ENCODE measurements at places on chromosomes 2 and 18.

DNA sequence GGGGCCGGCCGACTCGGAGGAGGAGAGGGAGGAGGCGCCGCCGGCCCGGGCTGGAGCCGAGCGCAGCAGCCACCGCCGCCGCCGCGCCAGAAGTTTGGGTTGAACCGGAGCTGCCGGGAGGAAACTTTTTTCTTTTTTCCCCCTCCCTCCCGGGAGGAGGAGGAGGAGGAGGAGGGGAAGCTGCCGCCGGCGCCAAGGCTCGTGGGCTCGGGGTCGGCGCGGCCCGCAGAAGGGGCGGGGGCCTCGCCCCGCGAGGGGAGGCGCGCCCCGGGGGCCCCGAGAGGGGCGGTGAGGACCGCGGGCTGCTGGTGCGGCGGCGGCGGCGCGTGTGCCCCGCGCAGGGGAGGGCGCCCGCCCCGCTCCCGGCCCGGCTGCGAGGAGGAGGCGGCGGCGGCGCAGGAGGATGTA, 316 bp downstream of the CRIM1 start:
- no peak for DNase-seq

DNA sequence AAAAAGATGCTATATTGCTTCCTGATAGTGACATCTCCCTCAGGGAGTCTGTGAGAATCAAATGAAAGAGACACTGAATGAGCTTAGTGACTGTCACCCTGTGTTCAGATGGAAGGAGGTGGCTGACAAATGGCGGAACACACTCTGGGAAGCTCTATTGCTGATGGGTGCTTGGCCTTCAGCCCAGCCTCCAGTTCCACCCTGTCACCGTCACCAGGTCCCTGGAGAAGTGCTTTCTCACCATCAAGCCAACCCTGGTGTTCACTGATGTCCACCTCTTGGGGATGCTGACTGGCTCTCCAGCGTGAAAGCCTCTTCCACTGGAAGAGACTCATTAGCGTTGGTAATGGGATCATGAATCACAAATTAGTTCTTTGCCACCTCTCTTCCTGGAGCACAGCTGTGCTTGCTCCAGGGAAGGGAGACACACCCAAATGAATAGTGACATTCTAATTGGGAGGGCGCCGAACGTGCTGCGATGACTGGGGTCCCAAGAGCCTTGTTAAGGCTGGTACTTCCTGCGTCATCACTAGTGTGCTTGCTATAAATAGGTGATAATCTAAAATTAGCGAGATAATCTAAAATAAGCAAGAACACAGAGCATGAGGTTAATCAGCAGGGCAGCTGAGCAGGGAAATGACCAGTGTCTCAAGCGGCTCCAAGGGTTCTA, 154.0 kb downstream of the CLIP4 start:
- DNase-seq = no peak

GRCh38 chr18:53937037-53937436, 287.4 kb downstream of the MBD2 start:
- no peak for DNase-seq

- DNase-seq = no peak
These were observed 17.5 kb downstream of the NOSTRIN start for GRCh38 chr2:168819829-168820489.

GRCh38 chr2:177244244-177244771, 20.2 kb downstream of the NFE2L2 start:
- DNase-seq = no peak

GRCh38 chr2:128632501-128632800, 313.8 kb upstream of the HS6ST1 start:
- no peak for DNase-seq

- DNase-seq = no peak
These were observed 11.1 kb upstream of the AGFG1 start for GRCh38 chr2:227460833-227461232.

DNA sequence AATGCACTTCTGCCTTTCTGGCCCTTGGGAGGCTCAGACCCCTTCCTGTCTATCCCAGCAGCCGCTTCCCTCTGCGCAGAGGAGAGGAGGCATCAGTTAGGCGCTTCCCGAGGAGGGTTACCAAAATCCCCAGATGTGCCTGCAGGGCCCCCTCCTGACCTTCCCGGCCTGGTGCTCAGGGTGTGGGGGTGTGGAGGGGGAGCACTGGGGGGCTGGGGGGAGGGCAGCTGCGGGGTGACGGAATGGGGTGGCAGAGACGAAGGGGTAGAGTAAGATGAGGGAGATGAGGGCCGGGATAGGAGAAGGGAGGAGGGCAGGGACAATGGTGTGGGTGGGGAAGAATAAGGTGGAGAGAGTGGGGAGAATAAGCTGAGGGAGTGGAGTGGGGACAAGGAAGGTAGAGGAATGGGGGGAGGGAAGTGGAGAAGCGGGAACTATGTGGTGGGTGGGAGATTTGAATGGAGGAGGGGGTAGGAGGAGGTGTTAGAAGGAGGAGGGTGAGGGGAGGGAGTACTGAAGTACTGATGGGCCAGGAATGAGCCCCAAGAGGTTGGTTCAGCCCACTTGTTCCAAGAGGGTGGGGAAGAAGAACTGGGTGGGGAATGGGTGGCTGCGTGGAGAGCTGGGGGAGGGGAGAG, 6.5 kb upstream of the ZAP70 start:
- no peak for DNase-seq

- peak; percentile 44 for DNase-seq
These were observed 100.0 kb downstream of the BAZ2B start for GRCh38 chr2:159516241-159516758.

DNA sequence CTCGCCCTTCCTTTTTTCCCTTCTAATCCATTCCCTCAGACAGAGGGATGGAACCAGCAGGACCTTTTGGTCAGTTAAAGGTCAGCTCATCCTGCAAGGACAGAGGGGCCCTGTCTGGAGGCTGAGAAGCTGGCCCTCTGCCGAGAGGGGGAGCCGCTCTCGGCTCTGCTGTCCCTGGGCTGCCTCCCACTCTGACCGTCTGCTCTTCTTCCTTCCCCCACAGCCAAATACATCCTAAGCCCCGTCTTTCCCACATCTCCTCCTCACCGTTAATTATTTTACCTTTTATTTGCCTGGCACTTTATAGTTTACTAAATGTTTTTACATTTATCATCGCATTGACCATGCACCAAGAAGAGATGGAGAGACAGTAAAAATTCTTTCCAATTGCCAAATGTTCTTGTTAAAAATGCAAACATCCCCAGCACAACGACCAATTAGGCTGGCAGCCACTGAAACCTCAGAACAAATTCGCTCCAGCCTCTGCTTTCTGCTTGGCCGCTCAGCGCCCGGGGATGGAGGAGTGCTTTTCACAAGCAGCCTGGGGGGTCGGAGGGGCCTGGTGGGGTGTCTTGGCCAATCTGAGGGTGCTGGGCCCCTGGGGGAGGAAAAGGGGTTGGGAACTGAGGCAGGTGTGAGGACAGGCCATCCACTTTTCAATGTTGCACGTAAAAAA, 123.7 kb downstream of the TNS1 start:
- DNase-seq = no peak

DNA sequence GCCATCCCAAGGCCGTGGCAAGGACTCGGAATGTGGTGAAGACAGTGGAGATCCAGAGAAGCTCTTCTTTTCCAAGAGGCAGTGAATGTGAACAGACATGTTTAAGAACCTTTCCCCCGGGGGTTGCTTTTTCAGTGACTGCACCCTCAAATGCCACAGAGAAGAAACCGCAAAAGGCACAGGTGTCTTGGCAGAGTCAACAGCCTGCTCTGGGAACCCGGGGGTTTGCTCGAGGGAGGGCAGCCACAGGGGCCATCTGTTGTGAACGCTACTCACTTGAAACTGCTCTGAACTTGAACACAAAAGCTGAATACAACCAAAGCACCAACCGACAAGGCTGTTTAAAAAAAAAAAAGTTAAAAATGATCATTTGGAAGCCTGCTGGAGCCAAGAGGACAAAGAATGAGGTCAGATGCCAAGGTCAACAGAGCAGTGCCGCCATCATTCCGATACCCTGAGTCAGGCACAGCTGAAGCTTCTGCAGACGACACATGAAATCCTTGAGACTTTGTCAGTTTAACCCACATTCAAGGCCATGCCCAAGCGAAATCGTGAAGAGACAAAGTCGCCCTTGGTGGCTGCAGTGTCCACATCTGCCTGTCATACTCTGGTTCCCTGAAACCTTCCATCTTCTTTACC, 47.4 kb downstream of the PSMG2 start:
- no peak for DNase-seq

GRCh38 chr2:239255218-239255617, 145.6 kb downstream of the HDAC4 start:
- DNase-seq = no peak

DNA sequence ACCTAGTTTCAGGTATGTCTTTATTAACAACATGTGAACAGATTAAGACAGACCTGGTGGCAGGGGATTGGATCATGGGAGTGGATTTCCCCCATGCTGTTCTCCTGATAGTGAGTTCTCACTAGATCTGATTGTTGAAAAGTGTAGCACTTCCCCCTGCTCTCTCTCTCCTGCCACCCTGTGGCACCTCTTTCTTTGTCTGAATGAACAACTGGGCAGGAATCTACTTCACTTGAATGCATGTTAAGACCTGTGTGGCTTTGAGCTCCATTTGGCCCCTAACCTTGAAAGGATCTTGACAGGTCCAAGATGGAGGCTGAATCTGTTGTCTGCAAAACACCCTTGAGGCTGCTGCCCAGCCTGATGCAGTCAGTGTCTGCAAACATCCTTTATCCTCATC, 194.4 kb downstream of the RNF144A start:
- DNase-seq = no peak

GRCh38 chr2:37211939-37212338, 15.6 kb downstream of the CEBPZOS start:
- no peak for DNase-seq

DNA sequence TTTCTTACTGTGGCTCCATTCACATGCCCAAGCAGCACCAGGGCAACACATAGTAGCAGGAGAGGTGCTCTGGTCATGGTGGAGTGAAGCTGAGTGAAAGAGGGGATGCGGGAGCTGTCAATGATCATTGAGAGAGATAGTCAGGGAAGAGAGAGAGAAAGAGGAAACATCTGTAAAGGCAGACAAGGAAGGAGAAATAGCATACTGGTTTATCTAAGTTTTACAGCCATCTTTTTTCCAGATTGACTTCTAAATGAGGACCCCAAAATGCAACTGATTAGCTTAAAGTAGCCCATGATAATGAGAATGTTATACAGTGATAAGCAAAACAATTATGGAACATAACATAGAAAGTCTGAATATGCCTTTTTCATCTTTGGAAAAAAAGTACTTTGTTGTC, at the start of gene C2orf66:
C2orf66 (minus strand) TSS at position 96 of the 400 bp plus-strand sequence; CDS start at position 77, 19 bp downstream.
- DNase-seq = no peak

GRCh38 chr2:227097495-227098161, 66.4 kb downstream of the COL4A4 start:
- no peak for DNase-seq

DNA sequence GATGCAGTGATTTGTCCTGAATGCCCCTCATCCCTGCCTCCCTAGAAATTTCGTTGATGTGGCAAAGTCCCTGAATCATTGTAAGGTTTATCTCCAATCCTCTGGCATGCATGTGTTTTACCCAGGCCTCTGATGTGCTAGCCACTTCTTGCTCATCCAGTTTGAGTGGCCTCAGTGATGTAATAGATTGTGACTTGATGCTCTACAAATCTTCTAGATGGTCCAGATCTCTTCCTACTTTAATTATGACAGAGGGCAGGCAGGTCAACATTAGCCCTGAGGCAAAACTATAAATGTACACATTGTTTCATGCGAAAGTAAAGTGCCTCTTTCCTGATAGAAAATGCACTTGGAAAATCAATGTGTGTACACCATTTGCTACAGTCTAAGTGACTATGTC, 54.5 kb downstream of the LONRF2 start:
- DNase-seq = no peak

DNA sequence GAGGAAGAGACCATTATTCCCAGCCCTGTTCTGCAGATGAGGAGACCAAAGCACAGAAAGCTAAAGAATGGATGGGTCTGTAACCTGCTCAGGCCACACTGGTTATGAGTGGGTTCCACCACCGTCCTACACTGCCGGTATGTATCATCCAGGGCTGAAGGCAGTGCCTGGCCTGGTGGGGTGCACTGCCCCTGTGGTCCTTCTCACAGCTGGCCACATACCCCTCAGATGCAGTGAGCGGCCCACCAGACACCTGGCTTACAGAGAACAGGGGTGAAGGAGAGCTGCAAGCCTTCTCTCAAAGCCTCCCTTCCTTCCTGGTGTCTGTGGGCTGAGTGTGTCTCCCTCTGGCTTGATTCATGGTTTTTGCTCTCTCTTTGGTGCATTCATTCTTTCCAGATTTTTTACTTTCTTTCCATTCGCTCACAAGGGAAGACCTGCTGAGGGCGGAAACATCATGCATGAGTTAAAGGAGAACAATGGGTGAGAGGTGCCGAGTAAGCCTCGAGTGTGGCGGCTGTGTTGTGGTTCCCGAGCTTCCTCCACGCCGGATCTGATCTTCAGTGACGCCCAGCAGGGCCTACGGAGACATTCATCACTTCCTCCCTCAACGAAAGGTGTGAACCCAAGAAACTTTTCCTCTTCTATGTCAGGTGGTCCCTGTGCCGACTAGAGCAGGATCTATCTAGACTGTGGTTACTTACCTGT, 62.1 kb upstream of the REL start:
- DNase-seq = no peak

- no peak for DNase-seq
These were observed 7.6 kb upstream of the PSD4 start for GRCh38 chr2:113166187-113166645.

GRCh38 chr2:21291426-21291825, 167.7 kb downstream of the TDRD15 start:
- no peak for DNase-seq

Measured in dermis microvascular lymphatic vessel endothelial cell (primary cell).